Lung (tissue), 17 donors: ENCODE measurements at places on chromosomes 6 and 20. TPM values are rescaled to one million over a fixed set of nuclear protein-coding genes. Genes with fewer than 3 reads are reported as not detected.

The GGT7 gene
- total RNA-seq: 14.6 TPM

The POM121L2 gene
- not detected for total RNA-seq

DNA sequence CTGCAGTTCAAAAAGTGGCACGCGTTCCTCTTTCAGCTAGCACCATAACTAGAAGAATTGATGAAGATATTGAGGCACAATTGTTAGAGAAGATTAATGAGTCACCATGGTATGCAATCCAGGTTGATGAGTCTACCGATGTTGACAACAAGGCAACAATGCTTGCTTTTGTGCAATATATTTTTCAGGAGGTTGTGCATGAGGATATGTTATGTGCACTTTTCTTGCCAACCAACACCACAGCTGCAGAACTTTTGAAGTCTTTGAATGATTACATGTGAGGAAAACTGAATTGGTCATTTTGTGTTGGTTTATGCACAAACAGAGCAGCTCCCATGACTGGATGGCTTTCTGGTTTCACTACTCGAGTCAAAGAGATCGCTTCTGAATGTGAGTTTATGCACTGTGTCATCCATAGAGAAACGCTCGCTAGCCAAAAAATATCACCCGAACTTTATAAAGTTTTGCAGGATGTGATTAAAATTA is 129.3 kb upstream of the SLC24A3 start:
- H3K4me3 ChIP-seq: no peak overlapping the region
- H3K27me3 ChIP-seq: no peaks in the 10 kb centered on the region
- H3K36me3 ChIP-seq: no peaks in the 10 kb centered on the region
- no peak for DNase-seq

- H3K4me1 ChIP-seq: no peaks in the 10 kb centered on the region
- no peaks in the 10 kb centered on the region for H3K36me3 ChIP-seq
- no peak overlapping the region for H3K4me3 ChIP-seq
- H3K27me3 ChIP-seq: no peaks in the 10 kb centered on the region
Measured at GRCh38 chr20:18672834-18673233, 85.0 kb downstream of the DTD1 start.

DNA sequence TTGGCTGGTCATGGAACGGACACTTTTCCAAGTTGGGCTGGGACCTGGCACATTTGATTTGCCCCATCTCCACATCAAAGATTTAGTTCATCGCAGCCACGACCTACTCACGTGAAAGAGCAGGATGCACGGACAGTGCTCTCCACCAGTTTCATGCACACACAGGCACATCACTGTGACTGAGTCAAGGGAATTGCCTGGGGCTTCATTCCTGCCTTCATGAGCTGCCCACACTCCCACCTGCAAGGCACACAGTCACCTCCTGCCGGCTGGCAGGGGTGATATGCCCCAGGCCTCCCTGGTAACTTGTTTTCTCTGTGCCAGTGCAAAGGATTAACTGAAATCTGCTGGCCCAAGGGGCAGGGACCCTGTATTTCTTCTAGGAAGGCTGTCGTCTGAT is 23.3 kb upstream of the CST1 start:
- no peaks in the 10 kb centered on the region for H3K27me3 ChIP-seq
- H3K4me1 ChIP-seq: no peaks in the 10 kb centered on the region
- DNase-seq: no peak
- no peak overlapping the region for H3K27ac ChIP-seq
- H3K4me3 ChIP-seq: no peak overlapping the region
